Large intestine (tissue), 12 donors: ENCODE measurements at places on chromosomes 6 and 20. TPM values are rescaled to one million over a fixed set of nuclear protein-coding genes. Genes with fewer than 3 reads are reported as not detected.

SLC12A5 gene
- polyA plus RNA-seq, result 3.5 TPM

DNA sequence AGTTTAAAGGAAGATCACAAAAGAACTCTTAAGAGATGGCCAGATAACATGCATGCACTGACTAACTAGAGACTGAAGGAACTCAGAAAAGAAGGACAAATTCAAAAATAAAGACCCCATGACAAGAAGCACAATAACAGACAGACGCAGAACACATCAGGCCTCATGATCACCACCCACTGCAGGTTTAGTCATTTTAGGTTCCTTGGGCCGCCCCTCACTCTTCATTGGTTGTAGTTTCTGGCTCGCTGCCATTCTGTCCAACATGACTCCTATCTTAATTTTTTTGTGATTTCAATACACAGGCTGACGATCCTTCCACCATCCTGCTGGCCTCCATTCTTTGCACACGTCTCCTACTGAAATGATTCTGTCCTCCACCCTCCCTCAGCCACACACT lies 21.6 kb downstream of the STX7 start:
- no peaks in the 10 kb centered on the region for H3K4me1 ChIP-seq
- peaks cover 20% of the 10 kb centered on the region for H3K36me3 ChIP-seq
- no peaks in the 10 kb centered on the region for H3K27me3 ChIP-seq
- H3K27ac ChIP-seq, result no peak overlapping the region
- no peak overlapping the region for H3K4me3 ChIP-seq

GRCh38 chr6:93679836-93680235 lies 260.5 kb upstream of the EPHA7 start:
- H3K36me3 ChIP-seq, result no peaks in the 10 kb centered on the region
- no peaks in the 10 kb centered on the region for H3K4me1 ChIP-seq
- no peak for DNase-seq
- no peak overlapping the region for H3K27ac ChIP-seq
- H3K4me3 ChIP-seq, result no peak overlapping the region

GRCh38 chr6:167550941-167551627 lies 226.2 kb downstream of the TTLL2 start:
- H3K36me3 ChIP-seq, result no peaks in the 10 kb centered on the region
- no peak overlapping the region for H3K27ac ChIP-seq
- H3K4me3 ChIP-seq, result no peak overlapping the region
- no peaks in the 10 kb centered on the region for H3K27me3 ChIP-seq
- no peaks in the 10 kb centered on the region for H3K4me1 ChIP-seq

- no peak for DNase-seq
- no peaks in the 10 kb centered on the region for H3K27me3 ChIP-seq
- peak overlapping the region; percentile 87 for H3K27ac ChIP-seq
- no peaks in the 10 kb centered on the region for H3K36me3 ChIP-seq
- peaks cover 24% of the 10 kb centered on the region for H3K4me1 ChIP-seq
These were observed 9.3 kb downstream of the RAET1E start for GRCh38 chr6:149888659-149889058.

ARG1 gene
- polyA plus RNA-seq, result 0.72 TPM

DNA sequence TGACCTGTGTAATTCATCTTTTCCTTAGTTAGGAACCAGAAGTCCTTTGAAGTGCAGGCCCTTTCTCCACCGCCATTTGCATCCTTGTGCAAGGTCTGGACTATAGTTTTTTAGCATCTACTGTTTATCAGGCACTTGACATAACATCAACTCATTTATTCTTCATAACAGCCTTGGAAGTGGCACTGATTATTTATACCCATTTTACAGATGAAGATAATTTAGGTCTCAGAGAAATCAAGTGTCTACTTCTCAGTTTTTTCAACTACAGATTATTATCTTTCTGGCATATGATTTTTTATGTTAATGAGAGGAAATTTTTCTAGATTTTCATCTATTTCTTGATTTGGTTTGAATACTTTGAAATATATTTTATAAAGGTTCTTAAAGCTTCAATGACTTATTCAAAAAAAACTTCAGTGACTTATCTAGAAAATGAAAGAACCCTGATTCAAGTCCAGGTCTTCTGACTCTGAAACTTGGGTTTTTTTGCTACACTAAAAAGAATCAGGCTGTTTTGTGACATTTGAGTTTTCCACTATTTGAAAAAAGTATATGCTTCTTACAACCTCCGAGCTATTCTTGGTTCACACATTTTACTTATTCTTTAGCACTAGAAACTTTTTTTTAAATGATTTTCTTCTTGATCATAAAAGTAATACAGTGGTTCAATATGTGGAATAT lies 3.1 kb upstream of the UBE2J1 start:
- H3K27ac ChIP-seq, result no peak overlapping the region
- H3K36me3 ChIP-seq, result no peaks in the 10 kb centered on the region
- DNase-seq, result no peak
- no peaks in the 10 kb centered on the region for H3K27me3 ChIP-seq

GRCh38 chr6:110053395-110054240 lies 75.5 kb downstream of the GPR6 start:
- no peak overlapping the region for H3K27ac ChIP-seq
- no peaks in the 10 kb centered on the region for H3K36me3 ChIP-seq
- DNase-seq, result peak; percentile 30
- H3K27me3 ChIP-seq, result no peaks in the 10 kb centered on the region

GRCh38 chr6:14638906-14639761 lies 521.6 kb downstream of the CD83 start:
- H3K36me3 ChIP-seq, result no peaks in the 10 kb centered on the region
- no peak overlapping the region for H3K27ac ChIP-seq
- peak; percentile 47 for DNase-seq
- H3K27me3 ChIP-seq, result no peaks in the 10 kb centered on the region
- H3K4me1 ChIP-seq, result peaks cover 9% of the 10 kb centered on the region

DNA sequence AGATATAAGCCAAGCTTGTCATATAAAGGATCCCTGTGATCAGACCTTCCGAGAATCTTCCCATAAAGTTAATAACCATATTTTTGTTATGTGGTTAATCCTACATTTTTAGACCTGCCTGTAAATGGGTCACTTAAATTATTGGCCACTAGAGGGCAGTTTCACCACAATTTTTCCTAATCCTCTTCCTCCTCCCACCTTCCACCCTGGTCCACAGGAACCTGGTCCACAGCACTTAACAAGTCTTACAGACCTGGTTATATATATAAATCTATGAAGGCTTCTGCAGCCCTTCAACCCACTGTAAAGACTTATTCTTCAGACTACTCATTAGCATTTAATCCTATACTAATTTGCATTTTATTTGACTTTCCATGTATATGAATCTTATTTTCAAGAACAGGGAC lies 28.3 kb downstream of the MRS2 start:
- H3K4me3 ChIP-seq, result no peak overlapping the region
- no peak for DNase-seq
- no peaks in the 10 kb centered on the region for H3K27me3 ChIP-seq
- no peak overlapping the region for H3K27ac ChIP-seq
- H3K36me3 ChIP-seq, result peaks cover 3% of the 10 kb centered on the region

SAMD10 gene
- polyA plus RNA-seq, result 5.0 TPM

DNA sequence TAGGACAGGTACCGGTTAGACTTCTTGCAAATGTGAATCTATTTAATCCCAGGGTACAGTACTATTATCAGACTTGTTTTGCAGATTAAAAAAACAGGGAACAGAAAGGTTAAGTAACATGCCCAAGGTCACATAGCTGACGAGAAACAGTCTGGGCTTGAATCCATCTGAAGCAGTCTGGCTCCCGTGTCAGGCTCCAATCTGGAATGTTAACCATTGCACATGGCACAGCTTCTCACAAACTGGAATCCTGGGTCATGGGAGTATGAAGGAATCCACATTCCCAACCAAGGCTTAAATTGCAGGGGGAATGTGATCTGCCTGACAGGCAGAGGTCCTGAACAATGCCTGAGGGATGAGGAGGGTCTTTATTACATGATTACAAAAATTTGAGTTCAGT lies 187.5 kb upstream of the SPTLC3 start:
- H3K4me3 ChIP-seq, result no peak overlapping the region
- H3K4me1 ChIP-seq, result no peaks in the 10 kb centered on the region
- no peak for DNase-seq
- H3K36me3 ChIP-seq, result no peaks in the 10 kb centered on the region
- no peak overlapping the region for H3K27ac ChIP-seq

ENPP5 gene
- 4.7 TPM for polyA plus RNA-seq

GRCh38 chr6:70864401-70864800 lies 92.5 kb downstream of the B3GAT2 start:
- DNase-seq, result no peak
- H3K4me3 ChIP-seq, result no peak overlapping the region
- no peak overlapping the region for H3K27ac ChIP-seq
- H3K27me3 ChIP-seq, result no peaks in the 10 kb centered on the region

GJA10 gene
- polyA plus RNA-seq, result not detected

- no peaks in the 10 kb centered on the region for H3K27me3 ChIP-seq
- no peak overlapping the region for H3K4me3 ChIP-seq
- no peaks in the 10 kb centered on the region for H3K36me3 ChIP-seq
- no peaks in the 10 kb centered on the region for H3K4me1 ChIP-seq
These were observed 53.8 kb downstream of the PCNA start for GRCh38 chr20:5065879-5066383.

LTV1 gene
- polyA plus RNA-seq, result 29.2 TPM

GRCh38 chr6:79927758-79928157 lies 19.6 kb downstream of the ELOVL4 start:
- H3K27me3 ChIP-seq, result no peaks in the 10 kb centered on the region
- H3K27ac ChIP-seq, result no peak overlapping the region
- DNase-seq, result no peak
- H3K36me3 ChIP-seq, result no peaks in the 10 kb centered on the region
- no peak overlapping the region for H3K4me3 ChIP-seq

DNA sequence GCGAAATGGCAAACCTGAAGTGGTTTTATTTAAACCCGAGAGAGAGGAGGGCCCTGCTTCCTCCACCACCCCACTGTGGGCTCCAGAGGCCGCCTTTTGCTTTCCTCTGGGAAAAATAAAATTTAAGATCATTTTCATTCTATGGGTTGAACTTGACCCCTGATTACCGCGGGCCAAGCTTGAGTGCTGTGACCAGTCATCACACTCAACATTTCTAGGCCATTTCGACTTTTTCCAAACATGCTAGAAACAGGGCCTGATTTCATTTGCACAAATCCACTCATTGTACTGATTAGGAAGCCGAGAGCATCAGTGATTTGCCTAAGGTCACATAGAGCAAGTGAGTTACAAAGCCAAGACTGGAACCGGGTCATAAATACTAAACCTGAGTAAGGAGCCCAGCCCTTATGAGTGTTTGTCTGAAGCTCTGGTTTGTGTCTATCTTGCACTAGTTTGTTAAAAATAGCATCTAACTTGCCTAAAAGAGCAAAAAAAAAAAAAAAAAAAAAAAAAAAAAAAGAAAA lies 179.7 kb downstream of the DLL1 start:
- H3K27me3 ChIP-seq, result no peaks in the 10 kb centered on the region
- H3K36me3 ChIP-seq, result no peaks in the 10 kb centered on the region
- H3K4me3 ChIP-seq, result no peak overlapping the region
- DNase-seq, result no peak

KCNG1 gene
- 29.8 TPM for polyA plus RNA-seq

GRCh38 chr6:8006208-8006607 lies 58.0 kb downstream of the BLOC1S5 start:
- H3K27me3 ChIP-seq, result no peaks in the 10 kb centered on the region
- no peaks in the 10 kb centered on the region for H3K36me3 ChIP-seq
- H3K4me3 ChIP-seq, result no peak overlapping the region
- DNase-seq, result no peak
- H3K4me1 ChIP-seq, result no peaks in the 10 kb centered on the region

DNA sequence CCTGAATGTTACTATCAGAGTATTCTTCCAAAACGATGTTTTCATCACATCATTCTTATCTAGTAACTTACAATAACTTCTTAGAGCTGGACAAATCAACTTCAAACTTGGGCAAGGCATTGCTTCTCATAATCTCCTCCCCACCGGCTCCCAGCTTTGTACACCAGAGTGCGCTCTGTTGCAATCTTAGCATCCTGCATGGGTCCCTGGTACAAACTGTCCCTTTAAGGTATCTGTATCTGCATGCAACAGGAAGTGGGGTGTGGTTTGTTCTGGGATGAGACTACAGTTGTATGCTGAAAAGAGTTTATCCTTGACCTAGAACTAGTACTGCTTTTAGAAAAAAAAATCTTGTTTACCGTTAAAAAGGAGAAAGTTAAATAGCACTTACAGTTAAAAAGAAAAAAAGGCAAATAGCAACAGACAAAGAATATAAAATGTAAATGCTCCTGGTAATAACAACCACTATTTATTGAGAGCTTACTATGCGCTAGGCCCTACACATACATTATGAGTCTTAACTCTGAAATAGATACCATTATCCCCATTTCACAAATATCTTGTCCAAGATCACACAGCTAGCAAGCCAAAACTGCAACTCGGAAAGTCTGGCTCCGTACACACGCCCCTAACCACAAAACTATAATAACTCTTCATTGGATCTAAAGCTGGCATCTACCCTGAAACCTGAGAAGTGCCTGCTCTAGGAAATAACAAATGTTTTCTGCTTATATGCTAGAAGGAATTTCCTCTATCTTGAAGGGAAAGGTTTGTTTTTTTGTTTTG lies 9.8 kb upstream of the HECA start:
- no peak overlapping the region for H3K27ac ChIP-seq
- no peaks in the 10 kb centered on the region for H3K4me1 ChIP-seq
- H3K27me3 ChIP-seq, result no peaks in the 10 kb centered on the region
- no peak overlapping the region for H3K4me3 ChIP-seq
- peak; percentile 70 for DNase-seq
- H3K36me3 ChIP-seq, result no peaks in the 10 kb centered on the region

DNA sequence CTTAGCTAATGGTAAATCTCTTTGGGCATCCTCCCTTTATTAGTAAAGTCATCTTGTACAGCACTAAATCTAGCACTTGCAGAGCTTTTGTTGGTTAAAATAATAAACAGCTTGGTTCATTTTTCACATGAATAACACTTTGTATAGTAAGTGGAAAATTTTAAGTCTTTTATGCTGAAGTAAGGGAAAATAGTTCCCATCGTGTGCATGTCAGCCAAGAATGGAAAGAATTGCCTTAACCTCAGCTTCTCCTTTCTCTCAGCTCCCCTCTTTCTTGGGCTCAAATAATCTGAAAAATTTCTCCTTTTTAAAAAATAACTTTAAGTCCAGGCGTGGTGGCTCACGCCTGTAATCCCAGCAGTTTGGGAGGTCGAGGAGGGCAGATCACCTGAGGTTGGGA lies 16.6 kb downstream of the SNRPC start:
- H3K4me3 ChIP-seq, result no peak overlapping the region
- DNase-seq, result no peak
- H3K27ac ChIP-seq, result no peak overlapping the region
- H3K36me3 ChIP-seq, result peaks cover 41% of the 10 kb centered on the region
- no peaks in the 10 kb centered on the region for H3K4me1 ChIP-seq

DNA sequence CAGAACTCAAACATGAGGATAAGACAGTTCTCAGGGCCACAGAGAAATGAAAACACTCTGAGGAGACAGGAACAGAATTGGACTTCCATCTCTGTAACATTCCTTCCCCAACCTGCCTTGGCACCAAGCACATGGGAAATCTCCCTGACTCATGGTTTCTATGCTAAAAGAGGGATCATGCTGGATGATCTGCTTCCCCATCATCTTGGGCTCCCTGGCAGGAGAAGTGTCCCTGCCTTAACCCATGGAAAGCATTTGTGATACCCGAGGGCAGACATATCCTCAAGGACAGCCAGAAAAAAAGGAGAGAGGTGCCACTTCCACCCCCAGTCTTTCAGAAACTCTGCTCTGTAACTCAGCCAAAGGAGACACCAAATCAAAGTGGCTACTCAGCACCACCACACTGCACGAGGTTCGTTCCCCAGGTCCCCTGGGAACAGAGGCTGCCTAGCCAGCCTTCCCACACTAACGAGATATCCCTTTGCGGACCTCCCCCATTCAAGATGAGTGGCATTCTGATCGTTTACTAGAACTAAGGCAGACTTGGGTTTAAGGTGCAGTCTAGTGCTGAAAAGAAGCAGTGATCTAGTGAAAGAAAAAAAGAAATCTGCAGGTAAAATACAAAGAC lies 34.8 kb downstream of the BLOC1S5 start:
- no peak for DNase-seq
- peaks cover 2% of the 10 kb centered on the region for H3K36me3 ChIP-seq
- H3K27ac ChIP-seq, result no peak overlapping the region
